ENCODE measurements at places on chromosomes 5 and 9.

GRCh38 chr5:8756498-8757084, 789.3 kb downstream of the SEMA5A start:
- DNase-seq = no peak

DNA sequence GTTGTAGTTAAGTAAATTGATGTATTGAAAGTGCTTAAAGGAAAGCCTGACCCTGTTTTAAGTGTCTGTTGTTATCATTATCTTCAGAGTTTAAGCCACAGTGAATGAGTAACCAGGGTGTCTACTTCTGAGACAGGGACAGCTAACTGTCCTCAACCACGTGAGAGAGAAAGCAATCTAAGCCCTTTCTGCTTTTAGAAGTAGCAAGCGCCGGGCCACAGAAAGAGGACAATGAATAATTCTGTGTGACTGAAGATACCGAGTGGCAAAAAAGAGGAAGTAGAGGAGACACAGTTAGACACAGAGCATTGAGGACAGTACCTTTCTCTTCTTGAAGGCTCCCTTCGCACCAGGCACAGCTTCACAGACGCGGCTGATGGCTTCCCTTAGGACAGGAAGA, 86.3 kb downstream of the S1PR3 start:
- DNase-seq = no peak

- DNase-seq = no peak
Observed at GRCh38 chr5:19978476-19978875, 9.5 kb downstream of the CDH18 start.

DNA sequence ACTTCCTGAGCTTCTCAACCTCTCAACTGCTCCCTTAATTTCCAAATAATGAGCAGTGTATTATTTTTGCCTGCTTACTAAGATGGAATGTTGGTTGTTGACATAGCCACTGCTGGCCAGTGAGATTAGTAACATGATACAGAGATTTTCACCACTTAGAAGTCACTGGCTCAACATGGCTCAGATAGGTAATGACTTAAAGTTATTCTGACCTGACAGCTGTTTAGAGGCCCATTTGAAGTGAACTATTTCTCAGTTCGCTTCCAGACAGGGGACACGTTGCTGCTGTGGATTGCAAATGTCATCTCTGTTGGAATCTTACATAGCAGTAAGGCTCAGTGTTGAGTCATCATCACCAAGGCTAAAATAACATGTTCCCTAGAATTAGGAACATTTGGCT, 490.2 kb downstream of the TLE4 start:
- no peak for DNase-seq

- DNase-seq = no peak
Observed at GRCh38 chr5:69415584-69415958, 655 bp downstream of the MARVELD2 start.

GRCh38 chr5:68352166-68352565, 136.6 kb downstream of the PIK3R1 start:
- DNase-seq = no peak

- DNase-seq = no peak
Observed at GRCh38 chr9:111463048-111463447, 21.1 kb downstream of the ECPAS start.

DNA sequence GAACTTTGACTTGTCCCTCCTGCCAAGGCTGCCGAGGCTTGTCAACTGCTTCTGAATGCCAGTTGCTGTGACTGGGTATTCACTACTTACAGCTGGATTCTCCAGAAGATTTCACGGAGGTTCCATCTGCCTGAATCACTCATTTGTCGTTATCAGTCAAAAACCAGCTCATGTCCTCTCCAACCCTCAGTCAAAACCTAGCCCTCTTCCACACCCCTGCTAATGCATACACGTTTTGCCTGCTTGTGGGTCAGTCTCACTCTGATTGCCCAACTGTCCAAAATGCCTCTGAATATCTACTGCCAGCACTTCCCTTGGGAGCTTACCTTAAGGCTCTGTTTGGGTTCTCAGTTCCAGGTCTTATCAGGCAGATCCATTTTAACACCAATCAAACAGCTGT, 238.6 kb upstream of the TMEM161B start:
- DNase-seq = no peak

DNA sequence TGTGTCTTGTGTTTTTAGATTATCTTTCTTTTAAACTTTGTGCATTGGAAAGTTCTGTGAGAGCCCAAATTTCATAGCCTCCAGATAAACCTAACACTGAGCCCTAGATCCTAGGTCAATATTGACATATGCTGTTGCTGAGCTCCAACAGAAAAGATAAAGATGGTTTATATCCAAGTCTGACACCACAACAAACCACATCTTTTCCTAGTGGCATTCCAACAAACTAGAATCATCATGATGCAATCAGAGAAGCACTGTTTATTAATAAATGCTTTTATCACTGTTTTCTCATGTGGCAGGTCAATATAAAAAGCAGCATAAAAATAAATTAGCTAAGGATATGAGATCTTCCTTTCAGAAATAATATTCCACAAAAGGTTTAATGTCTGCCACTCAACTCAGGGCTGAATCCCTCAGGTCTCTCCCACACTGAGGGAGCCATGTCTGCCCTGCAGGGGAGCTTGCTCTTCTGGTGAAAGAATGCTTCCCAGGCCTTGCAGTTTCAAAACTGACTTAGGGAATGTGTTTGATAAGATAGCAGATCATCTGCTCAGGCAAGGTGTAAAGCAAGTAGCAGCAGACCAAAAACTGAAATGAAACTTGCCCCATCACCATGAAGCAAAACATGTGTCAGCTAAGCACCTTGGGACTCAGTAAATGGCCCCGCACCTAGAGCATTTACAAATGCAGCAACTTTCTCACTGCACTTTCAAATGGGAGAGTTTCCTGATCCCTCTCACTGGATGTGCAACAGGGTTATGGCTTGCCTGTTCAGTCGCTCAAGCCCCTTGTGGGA, 493.0 kb downstream of the AGTPBP1 start:
- DNase-seq = no peak
